Stimulated activated CD4-positive, alpha-beta T cell treated with anti-CD3 and anti-CD28 coated beads, Interleukin-12 subunit alpha, Interleukin-12 subunit beta, amount 100 ng/mL, for 24 hours (primary cell): ENCODE measurements at places on chromosomes 11 and 22.

DNA sequence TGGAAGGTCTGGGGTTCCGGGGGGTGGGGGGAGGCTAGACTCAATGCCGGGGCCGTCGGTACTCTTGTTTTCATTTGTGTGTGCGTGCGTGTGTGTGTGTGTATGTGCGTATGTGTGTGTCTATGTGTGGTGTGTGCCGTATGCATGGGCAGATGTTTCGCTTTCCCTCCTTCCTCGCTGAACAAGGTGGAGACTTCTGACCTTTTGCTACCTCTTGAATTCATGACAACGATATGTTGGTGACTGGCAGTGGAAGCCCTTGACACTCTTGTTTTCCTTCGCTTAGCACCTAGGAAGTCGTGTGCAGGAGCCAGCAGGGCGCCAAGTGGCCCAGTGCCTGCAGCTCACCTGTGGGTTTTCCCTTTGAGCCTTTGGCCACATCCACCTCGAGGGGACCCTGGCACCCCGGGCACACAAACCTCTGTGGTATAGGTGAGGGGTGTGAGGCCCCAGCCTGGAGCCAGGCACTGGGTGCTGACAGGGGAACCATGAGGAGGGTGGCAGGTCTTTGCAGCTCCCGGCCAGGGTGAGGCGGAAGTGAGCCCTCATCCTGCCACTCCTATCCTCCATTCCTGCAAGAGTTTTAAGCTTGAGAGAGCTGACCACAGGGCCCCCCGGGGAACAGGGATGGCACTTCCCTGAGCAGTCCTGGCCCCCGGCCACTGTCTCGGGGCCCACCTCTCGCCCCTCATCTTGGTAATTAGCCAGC lies 19.3 kb upstream of the TMEM191C start:
- DNase-seq = no peak

DNA sequence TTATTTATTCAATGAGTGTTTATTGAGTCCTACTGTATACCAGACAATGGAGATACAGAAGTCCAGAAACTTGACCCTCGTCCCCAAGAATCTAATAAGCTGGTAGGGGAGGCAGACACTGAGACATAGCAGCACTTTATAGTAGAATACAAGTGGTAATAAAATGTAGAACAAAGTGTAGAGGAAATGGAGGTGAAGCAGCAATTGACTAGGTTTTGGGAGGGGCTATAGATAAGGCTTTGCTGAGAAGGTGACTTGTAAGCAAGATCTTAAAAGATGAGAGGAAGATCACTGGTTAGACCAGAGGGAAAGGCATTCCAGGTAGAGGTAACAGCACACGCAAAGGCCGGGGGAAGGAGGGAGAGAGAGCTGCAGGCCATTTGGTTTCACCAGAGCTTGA lies 57.3 kb downstream of the ZBTB16 start:
- no peak for DNase-seq

DNA sequence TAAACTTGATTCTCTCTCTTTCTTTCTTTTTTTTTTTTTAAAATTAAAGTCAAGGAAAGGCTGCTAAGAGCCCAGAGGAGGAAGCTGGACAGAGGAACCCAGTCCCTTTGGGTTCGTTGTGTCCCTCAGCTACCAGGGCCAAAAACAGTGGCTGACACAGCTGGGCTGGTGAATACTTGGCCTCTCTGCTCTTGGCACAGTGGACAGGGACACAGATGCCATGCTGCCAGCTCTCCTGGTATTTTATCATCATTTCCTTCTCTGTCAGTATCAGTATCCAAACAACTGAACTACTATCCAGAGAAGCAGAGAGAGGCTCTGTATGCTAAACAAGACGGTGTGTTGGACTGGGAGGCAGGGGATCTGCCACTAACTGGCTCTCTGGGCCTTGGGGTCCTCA lies 123.7 kb upstream of the CCDC90B start:
- no peak for DNase-seq

GRCh38 chr11:43868852-43869567 lies 11.6 kb upstream of the ALKBH3 start:
- DNase-seq = no peak

DNA sequence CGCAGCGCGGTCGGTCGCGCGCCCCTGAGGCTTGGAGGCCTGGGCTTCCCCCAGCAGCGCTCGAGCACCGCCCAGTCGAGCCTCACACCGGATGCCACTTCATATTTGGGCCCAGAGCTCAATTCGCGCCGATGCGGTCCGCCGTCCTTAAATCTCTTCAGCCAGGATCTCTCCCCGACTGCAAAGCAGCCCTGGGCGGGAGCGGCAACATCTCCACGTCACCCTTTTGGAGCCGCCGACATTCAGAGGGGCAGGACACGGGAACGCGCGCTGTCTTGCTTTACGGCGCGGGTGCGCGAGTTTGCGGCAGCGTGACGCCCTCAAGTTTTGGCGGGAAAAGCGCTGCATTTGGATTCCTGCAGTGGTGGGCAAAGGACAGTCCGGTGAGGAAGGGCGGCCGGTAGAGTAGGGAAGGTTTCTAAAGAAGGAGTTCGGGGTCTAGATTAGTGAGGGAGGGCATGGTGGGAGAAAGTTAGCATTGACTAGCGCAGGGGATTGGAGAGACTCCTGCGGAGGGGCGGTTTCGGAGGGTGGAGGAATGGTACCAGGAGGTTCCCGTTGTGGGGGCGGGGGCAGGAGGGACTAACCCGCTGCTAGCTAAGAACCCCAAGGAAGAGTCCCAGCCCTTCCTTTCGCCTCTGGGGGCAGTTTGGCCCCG lies 796 bp downstream of the CHEK1 start:
- DNase-seq = peak; percentile 82

DNA sequence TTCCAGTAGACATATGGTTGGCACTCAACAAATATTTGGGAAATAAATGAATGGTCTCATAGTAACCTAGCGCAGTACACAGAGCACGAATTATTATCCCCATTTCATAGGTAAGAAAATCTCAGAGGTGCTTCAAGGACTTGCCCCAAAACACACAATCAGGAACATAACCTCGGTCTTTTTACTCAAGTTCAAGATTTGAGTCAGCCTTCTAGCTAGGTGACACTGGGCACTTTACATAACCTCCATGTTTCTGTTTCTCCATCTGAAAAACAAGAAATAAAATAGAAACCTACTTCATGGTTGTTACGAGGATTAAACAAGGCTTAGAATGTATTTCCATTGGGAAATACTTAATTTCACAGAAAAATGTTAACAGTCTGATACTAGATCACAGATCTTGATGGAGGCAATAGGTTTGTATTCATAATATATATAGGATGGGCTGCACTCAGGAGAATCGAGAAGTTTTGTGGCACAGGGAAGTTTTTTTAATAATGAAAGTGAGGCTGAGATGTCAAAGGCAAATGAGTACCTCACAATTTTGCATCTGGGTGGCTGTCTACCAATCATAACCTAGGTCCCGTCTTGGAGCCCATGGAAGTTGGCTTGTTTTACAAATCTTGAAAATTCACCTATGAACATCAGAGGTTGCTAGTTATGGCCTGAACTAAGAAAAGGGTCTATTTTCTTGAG lies 147.4 kb upstream of the ZC3H12C start:
- no peak for DNase-seq

GRCh38 chr11:128422576-128423370 lies 164.6 kb downstream of the ETS1 start:
- DNase-seq = peak; percentile 89

DNA sequence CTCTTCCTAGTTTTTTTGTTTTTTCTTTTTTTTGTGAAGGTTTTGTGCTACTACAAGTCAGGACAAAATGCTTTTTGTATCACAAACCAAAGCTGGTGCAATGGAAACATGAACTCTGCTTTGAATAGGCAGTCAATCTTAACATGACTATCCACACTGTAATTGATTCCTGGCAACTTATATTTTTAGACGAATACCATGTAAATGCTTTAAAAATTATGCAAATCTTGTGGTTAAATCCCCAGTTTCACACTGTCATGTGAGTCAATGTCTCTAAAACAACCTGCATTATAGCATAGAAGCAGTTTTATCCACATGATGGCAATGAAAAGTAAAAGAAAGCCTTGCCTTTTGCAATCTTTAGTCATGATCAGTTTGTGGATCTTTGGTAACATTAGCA lies 8.9 kb downstream of the TRPC6 start:
- no peak for DNase-seq

- no peak for DNase-seq
Measured at GRCh38 chr11:134541951-134542350, 129.9 kb upstream of the B3GAT1 start.

GRCh38 chr22:32558681-32559355 lies 84.2 kb downstream of the FBXO7 start:
- no peak for DNase-seq

DNA sequence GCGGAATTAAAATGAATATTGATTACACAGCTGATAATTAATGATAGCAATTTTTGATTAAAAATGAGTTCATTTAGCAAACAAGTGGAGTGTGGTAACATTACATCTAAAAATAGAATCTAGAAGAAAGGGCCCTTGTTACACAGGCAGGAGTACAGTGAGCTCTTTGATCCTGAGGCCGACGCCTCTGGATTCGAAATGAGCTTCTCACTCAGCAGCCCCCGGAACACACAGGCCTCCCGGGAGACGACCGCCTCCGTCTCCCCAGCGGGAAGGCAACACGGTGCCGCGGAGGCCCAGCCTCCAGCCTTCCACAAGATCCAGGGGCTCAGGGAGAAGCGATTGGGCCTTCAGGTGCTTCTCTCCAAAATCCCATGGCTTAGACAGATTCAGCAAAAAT lies 379.1 kb downstream of the BRD1 start:
- no peak for DNase-seq

- DNase-seq = no peak
Measured at GRCh38 chr11:86861810-86862209, 61.5 kb downstream of the PRSS23 start.

DNA sequence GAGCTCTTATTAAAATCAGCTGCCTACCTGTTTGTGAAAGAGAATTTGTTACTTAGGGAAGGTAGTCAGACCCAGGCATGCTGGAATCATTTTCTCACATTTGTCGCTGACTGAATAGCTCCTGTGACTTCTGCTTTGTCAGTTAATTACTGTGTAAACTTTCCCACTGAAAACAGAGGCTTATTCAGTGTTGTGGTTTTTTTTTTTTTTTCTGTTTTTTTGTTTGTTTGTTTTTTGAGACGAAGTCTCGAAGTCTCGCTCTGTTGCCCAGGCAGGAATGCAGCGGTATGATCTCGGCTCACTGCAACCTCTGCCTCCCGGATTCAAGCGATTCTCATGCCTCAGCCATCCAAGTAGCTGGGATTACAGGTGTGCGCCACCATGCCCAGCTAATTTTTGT lies 5.6 kb upstream of the LDLRAD3 start:
- DNase-seq = no peak

GRCh38 chr11:76823481-76824028 lies 37.2 kb upstream of the ACER3 start:
- no peak for DNase-seq
